Sciatic nerve (tissue), 2 donors: ENCODE measurements at places on chromosomes 7 and 10. TPM values are rescaled to one million over a fixed set of nuclear protein-coding genes. Genes with fewer than 3 reads are reported as not detected.

TDRD1 gene
- 0.31 TPM for total RNA-seq

FAM180A gene
- total RNA-seq: 8.0 TPM

METTL27 gene
- total RNA-seq: 6.2 TPM

RPEL1 gene
- not detected for total RNA-seq

FEZF1 gene
- total RNA-seq: not detected

DNA sequence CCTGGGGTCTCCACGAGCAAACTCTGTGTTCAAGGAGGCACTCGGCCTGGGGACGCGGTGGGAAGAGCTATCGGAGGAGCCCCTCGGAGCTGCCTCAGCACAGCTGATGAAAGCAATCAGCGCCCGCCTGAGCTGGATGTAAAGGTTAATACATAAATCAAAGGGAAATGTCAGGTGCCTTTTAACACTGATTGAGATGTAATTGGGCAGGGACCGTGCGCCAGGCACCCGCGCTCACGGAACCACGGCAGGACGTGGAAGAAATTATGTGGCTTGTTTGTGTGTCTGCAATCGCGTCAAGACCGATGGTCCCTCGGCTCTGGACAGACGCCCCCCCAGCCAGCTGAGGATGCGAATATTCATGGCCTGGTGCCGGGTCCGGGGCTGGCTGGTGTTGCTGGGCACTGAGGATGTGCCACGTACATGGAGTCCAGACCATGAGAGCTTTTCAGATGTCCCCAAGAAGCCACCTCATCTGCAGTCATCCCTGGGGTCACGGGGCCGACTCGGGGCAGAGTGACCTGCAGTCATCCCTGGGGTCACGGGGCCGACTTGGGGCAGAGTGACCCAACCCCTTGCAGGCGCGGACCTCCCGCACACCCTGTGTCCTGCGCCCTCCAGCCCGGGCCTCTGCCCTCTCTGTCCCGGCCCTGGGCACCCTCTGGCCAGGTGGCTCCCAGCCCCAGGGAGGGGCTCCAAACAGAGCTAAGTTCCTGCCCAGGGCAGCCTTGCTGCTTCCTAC is 15.6 kb downstream of the FOXL3 start:
- DNase-seq: peak; percentile 49

- DNase-seq: no peak
Measured at GRCh38 chr10:128476845-128477244, 350.6 kb upstream of the MKI67 start.

GRCh38 chr10:11403116-11403515 is 208.3 kb downstream of the USP6NL start:
- DNase-seq: no peak

GRCh38 chr7:31850601-31851000 is 163.6 kb downstream of the PPP1R17 start:
- DNase-seq: no peak

- no peak for DNase-seq
Measured at GRCh38 chr7:20825555-20825954, 38.9 kb upstream of the SP8 start.
